ENCODE measurements at places on chromosomes 4 and X.

DNA sequence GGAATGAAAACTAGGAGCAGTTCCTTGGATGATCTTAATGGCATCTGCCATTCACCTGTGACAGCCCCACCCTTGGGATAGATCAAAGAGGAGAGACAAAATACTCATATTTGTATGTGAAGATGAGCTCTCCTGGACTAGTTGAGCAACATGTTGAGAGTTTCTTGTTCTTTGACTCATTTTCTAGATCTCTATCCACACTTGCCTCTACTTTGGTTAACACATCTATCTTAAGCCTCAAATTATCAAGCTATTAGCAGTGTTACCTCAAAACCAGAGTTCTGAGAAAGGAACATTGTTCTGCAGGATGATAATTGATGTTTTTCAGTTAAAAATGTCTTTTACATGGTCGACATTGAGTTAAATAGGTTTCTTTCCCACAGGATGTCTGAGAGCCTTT, 94.2 kb upstream of the TEX13D start:
- no peak for DNase-seq

- DNase-seq = no peak
Observed at GRCh38 chr4:153403726-153404125, 59.2 kb downstream of the MND1 start.

GRCh38 chr4:145069361-145069760, 28.6 kb downstream of the ANAPC10 start:
- no peak for DNase-seq

GRCh38 chr4:88759039-88759894, 61.6 kb upstream of the NAP1L5 start:
- no peak for DNase-seq

GRCh38 chr4:150078041-150078578, at the start of gene DCLK2:
Gene DCLK2 (plus strand): TSS chr4:150078445. CDS start chr4:150079028, 583 bp downstream.
- peak; percentile 83 for DNase-seq

- DNase-seq = no peak
Observed at GRCh38 chr4:169208090-169208455, 62.7 kb downstream of the SH3RF1 start.
